NCI-H460 (cell line): ENCODE measurements at places on chromosomes 2 and 18. TPM values are rescaled to one million over a fixed set of nuclear protein-coding genes. Genes with fewer than 3 reads are reported as not detected.

The REG1B gene
- total RNA-seq, result not detected in 2 replicates

- DNase-seq, result no peak
These were observed 12.6 kb downstream of the GLI2 start for GRCh38 chr2:120748310-120748709.

The OXER1 gene
- total RNA-seq, result not detected in 2 replicates

DNA sequence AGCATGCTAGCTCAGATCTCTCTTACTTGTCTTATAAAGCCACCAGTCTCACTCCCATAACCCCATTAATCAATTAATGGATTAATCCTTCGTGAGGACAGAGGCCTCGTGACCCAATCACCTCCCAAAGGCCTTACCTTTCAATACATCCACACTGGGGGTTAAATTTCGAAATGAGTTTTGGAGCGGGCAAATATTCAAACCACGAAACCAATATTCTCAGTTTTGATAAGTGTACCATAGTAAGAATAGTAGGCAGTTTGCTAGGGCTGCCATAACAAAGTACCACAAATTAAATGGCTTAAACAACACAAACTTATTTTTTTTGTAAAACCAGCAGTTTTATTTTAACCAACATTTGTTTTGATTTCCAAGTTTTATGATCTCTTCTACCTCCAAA is 15.2 kb downstream of the HIBCH start:
- DNase-seq, result no peak

The RESP18 gene
- total RNA-seq, result not detected in 2 replicates

DNA sequence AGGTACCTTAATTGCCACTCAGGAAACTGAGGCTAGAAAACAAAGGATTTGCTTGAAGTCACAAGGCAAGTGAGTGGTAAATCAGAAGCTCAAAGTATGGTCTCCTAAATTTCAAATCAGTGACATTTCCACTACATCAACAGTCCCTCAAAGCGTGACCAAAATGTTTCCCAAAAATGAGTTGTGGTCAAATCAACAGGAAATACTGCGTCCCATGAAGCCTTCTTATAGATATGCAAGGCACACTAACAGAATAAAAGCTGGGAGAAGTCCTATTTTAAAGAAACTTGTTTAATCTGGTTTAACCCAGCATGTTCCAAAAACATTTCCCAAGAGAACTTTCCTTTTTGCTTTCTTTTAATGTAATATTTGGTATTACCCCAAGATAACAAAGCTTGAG is 249.4 kb downstream of the EXOC6B start:
- DNase-seq, result no peak

DNA sequence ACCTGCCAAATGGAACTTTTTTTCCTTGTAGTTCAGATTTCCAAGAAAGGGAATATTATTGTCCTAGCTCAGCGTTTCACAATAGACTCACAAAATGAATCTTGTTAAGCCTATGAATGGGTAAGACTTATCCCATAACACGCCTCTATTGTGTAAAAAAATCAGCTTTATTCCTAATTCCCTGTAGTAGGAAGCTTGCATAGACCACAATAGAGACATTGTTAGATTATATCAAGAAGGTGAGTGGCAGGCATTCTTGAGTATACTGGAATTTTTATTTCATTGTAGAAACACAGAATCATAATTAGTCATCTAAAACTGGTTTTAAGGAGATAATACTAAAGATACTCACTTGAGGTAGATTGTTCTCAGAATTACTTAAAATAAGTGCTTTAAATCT is 46.5 kb upstream of the SLC30A6 start:
- no peak for DNase-seq

GRCh38 chr2:85385746-85386145 is 24.4 kb downstream of the CAPG start:
- DNase-seq, result no peak

DNA sequence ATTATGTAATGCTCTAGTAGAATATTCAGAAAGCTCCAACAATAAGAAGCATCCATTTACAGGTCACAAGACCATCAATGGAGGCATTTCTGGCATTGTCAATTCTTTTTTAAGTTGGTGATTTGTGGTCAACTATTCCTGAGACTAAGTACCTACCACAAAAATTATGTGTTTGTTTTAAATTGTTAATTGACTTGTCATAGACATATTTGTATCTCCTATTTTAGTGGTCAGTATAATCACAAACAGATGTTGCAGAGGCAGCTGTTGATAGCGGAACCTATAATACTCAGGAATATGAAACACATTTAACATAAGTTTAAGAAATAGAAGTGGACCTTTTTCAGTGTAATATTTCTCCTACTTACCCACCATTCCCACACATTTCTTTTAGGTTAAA is 430.1 kb downstream of the CCDC85A start:
- no peak for DNase-seq

The IL1R1 gene
- total RNA-seq, result 15.6 and 16.3 TPM in 2 replicates

The CYBRD1 gene
- 58.1 and 62.2 TPM in 2 replicates for total RNA-seq

GRCh38 chr2:134736167-134736880 is 17.5 kb upstream of the TMEM163 start:
- no peak for DNase-seq

The NABP1 gene
- total RNA-seq, result 35.7 and 44.4 TPM in 2 replicates

DNA sequence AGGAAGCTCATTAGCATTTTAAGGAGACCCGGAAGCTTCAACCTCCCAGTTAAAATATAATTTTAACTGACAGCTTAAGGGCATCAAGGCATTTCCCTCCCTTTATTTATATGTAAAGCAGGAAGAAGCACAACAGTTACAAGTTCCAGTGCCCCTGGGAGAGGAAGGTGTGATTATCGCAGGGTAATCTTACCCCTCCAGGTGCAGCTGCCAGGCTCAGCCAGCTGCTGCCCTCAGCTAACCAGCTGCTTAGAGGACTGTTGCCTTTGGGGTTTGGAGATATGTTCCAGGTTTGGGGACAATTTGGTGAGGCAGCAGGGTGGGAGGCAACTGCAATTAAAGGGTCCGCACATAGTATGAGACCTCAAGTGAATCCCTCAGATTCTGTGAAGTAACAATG is 55.3 kb upstream of the SETBP1 start:
- no peak for DNase-seq

GRCh38 chr2:168495524-168495923 is 39.5 kb downstream of the CERS6 start:
- no peak for DNase-seq

DNA sequence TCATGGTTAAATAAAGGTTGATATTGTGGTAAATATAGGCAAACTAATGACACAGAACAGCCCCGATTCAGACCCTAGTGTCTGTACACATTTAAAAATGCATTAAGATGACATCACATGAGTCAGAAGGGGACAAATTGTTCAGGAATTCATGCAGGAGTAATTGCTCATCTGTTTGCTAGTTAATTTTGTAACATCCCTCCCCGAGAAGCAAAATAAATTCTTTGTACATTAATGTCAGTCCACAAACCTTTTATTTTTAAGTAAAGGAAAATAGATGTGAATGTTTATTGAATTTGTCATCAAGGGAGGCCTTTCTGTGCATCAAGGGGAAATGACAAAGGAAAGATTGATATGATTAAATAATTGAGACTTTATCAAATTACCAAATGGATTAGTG is 69.9 kb downstream of the SH3BP4 start:
- DNase-seq, result peak; percentile 41

DNA sequence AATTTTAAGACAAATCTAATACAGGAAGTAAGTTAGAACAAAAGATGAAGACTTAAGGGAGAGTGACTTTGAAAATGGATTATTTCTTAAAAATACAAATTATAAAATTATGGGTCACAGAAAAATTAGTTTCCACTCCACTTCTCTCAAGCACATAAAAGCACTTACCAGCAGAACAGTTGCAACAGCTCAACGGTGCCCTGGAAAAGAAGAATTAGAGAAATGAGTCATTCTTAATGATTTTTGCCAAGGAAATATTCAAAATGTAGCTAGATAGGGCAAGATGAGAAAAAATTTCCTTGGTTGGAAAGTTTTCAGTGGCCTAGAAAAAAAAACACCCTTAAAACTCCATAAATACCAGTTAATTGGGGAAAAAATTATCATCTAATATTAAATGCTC is 2185.6 kb upstream of the CELF4 start:
- no peak for DNase-seq

- DNase-seq, result no peak
These were observed 90.7 kb upstream of the KLHL29 start for GRCh38 chr2:23294238-23294637.

GRCh38 chr18:43590182-43590903 is 313.1 kb upstream of the SYT4 start:
- DNase-seq, result peak; percentile 65

- DNase-seq, result no peak
These were observed 639.6 kb downstream of the IRS1 start for GRCh38 chr2:226159875-226160479.

- DNase-seq, result no peak
These were observed 46.4 kb upstream of the IL1R1 start for GRCh38 chr2:102096103-102096502.

GRCh38 chr2:66346231-66346664 is 88.7 kb upstream of the MEIS1 start:
- DNase-seq, result no peak

DNA sequence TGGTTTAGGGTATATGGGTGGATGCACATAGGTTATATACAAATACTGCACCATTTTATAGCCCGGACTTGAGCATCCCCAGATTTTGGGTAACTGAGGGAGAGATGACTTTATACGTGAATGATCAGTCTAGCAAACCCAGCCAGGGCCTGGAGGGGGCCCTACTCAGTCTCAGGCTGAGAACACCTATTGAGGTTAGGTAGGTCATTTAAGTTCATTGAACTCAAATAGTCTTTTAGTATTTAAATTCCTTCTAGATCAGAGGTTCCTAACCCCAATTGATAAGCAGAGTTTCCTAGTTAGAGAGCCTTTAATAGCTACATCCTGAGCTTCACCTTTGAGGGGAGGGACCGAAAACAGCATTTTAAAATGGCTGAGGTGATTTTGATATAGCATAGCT is 487.0 kb downstream of the DCC start:
- no peak for DNase-seq

GRCh38 chr2:3487432-3487831 is 31.9 kb downstream of the ADI1 start:
- DNase-seq, result no peak

DNA sequence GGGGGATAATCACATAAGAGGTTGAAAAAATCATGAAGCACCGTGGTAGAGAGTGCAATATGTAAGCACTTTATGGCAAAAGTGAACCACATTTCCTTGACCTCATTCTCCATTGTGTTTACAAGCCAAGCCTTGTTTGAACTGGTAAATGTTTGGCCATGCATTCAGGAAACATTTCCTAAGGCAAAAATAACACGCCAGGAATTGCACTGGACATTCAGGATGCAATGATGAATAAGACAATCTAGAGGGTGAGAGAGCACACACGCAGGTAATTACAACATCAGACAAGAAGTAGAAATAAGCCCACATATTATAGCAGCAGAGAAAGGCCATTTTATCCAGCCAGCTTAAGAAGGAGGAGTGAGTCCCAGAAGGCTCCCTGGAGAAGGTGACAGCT is 218.0 kb upstream of the OSR1 start:
- DNase-seq, result no peak

The MOGAT1 gene
- not detected in 2 replicates for total RNA-seq

- no peak for DNase-seq
These were observed 238.4 kb downstream of the PID1 start for GRCh38 chr2:229032608-229033234.

The KANSL1L gene
- total RNA-seq, result 6.5 and 8.4 TPM in 2 replicates

The GALNT5 gene
- 2.2 and 3.0 TPM in 2 replicates for total RNA-seq

The SNTG2 gene
- 0.12 TPM in 1 of 2 replicates, not detected in the other for total RNA-seq

DNA sequence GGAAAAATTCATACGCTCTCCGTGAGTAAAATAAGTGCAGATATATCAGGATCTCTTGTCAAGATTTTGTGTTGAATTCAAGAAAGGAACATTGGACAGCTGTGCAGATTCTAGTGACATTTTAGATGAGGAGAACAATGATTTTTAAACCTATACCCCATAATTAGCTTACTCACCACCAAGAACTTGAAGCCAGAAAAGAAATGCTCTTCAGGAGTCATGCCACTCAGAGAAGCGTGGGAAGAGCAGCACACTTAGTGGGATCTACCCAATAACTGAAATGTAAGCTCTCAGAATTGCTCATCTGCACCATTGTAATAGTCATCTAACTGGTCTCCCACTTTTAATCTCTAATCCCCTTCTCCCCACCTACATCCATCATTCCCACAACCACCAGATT is 9.2 kb upstream of the ERMN start:
- no peak for DNase-seq

The TPO gene
- total RNA-seq, result 0.12 TPM in 1 of 2 replicates, not detected in the other

The RFTN2 gene
- total RNA-seq, result 0.20 and 0.87 TPM in 2 replicates

- DNase-seq, result no peak
These were observed 688.4 kb downstream of the ADCYAP1 start for GRCh38 chr18:1593091-1593490.

DNA sequence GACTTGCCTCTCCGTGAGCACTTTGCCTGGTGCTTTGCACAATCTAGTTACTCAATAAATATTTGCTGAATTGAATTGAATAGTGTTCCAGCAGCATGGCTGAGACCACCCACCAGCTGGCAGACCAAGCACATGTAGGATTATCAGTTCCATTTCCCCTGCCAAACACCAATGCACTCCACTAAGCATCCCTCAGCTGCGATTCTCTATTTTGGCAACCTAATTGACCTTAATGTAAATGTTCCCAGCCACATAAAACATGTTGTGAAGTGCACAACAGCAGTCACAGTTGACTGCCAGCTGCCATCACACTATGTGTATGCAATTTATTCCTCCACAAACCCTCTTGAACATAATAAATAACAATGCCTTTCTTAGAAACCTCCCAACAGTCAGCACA is 1879.4 kb upstream of the PIK3C3 start:
- no peak for DNase-seq

The LIPG gene
- 1.2 and 1.9 TPM in 2 replicates for total RNA-seq

The POTEC gene
- not detected in 2 replicates for total RNA-seq

The ABCG5 gene
- total RNA-seq, result not detected in 2 replicates

DNA sequence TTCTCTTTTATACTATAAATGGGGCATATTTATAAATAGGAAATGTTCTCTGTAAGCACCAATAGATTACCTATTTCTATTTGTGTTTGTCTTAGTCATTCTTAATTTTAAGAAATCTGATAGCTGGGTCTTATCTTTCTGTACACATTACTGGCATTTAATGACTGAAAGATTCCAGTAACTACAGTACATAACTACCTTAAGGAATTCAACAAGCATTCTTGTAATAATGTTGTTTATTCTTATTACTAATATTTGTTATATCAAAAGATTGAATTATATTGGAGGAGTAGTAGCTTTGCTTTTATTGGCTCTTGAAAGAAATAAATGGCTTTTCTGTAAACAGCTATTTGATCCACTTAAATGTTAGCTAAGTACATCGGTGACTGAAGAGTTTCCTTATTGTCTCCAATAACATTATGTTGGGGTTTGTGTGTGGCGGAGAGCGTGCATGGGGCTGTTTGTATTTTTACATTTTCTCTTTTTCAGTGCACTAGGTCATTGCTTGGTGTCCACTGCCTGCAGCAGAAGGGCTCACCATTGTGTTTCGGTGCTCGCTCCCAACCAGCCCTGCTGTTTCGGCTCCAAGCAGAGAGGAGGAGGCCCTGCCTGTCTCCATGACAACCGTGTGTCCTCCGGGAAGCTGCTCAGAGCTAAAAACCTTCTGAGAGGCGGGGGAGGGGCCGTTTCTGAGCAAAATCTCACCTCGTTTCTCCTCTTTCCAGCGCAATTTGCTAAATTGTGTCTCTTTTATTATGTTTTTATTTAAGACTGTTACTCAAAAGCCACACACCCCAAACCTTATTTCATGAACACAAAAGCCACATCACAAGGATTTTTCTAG is 112.5 kb upstream of the SLC38A11 start:
- DNase-seq, result peak; percentile 30

- DNase-seq, result no peak
These were observed at the start of gene TET3 for GRCh38 chr2:73984203-73984921. Gene TET3 (plus strand): TSS chr2:73984910. CDS start chr2:73986404, 1,494 bp downstream.

- no peak for DNase-seq
These were observed 60.3 kb upstream of the GPC1 start for GRCh38 chr2:240375024-240375645.

The TOGARAM2 gene
- not detected in 2 replicates for total RNA-seq
